ENCODE measurements at places on chromosomes 2 and 18.

DNA sequence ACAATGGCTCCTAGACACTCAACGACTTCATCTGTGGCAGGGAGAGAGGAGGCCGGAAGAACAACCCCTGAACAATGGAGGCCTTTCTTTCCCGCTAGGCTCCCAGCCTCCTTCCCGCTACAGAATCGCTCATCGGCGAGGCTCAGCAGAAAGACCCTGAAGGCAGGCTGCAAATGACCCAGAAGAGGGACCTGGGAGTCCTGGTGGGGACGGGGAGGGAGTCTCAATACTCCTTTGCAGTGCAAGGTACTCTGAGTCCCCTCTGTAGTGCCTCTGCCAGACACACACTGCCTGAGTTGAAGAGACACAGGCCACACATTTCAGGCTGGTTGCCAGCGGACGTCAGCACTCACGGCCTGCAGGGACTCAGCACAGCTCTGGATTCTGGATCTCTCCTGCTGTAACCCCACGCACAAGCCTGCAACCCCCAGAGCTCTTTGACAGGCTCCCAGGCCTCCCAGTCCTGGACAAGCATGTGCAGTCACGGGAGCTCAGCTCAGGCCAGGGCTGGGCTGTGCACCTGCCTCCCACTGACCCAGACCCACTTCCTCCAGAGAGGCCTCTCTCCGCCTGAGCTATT is 6.1 kb downstream of the GPR17 start:
- DNase-seq = no peak

- no peak for DNase-seq
These were observed 114.7 kb downstream of the KCNF1 start for GRCh38 chr2:11026286-11026921.

DNA sequence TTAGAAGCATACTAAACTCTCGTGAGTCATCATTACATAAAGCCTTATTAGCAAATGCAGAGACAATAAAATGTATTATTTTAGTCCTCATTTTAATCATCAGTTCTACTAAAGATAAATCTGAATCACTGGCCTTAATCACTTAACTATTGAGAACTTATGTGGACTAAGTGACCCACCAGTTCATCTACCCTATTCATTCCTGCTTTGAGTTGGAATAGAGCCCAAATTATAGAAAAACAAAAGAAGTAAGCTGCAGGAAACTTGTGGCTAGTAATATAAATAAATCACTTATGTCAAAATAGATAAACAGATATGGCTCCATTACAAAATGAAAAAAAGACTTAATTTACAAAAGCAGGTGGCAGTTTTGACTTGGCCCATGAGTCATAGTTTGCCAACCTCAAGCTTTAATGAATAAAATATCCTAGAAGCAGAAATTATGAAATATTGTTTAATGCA is 851.8 kb upstream of the CRIM1 start:
- no peak for DNase-seq

GRCh38 chr2:32755666-32756065 is 127.8 kb downstream of the TTC27 start:
- DNase-seq = no peak

DNA sequence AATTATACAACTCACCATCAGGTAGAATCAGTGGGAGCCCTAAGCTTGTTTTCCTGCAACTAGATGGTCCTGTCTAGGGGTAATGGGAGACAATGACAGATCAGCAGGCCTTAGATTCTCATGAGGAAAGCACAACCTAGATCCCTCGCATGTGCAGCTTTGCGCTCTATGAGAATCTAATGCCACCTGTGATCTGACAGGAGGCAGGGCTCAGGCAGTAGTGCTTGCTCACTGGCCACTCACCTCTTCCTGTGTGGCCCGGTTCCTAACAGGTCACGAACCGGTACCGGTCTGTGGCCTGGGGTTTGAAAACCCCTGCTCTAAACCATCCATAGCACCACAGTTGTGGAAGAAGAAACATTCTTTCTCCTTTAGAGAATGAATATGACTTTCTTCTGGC is 242.8 kb upstream of the CXCR4 start:
- no peak for DNase-seq
